ENCODE measurements at places on chromosomes 4 and X.

DNA sequence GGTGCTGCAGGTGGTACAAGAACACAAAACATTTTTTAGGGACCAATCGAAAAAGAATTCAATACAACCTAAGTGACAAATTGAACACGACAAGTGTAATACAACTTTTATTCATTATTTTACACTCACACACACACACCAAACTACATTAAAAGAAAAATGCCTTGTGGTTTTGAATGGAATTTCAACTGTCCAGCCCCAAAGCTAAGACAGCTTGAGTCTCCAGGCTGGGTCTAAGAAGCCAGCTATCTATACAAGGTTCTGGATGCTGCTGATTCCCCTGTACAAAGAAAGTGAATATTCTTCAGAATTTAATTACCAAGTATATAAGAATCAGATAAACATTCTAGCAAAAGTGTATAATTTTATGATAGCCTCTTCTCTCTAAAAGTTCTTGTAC is 118.2 kb downstream of the PPP3CA start:
- DNase-seq, result no peak

DNA sequence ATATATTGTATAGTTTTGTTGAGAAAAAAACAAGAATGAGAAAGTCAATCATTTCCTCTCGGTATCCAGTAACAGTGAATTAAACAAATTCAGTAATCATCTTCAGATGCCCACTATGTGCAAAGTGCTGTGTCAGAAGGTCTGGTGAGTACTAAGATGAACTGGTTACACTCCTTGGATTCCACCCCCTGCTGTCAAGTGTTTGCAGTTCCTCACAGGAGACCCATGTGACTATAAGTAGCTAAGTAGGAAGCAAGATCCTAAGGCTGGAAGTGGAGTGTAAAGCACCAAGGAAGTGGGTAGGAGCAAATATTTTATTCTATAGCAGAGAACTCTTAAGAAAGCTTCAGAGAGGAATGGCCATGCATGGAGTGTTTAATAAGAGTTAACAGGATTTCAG is 73.6 kb downstream of the SNX25 start:
- no peak for DNase-seq

GRCh38 chrX:150293311-150294013 is 69.7 kb upstream of the MAMLD1 start:
- DNase-seq, result no peak

DNA sequence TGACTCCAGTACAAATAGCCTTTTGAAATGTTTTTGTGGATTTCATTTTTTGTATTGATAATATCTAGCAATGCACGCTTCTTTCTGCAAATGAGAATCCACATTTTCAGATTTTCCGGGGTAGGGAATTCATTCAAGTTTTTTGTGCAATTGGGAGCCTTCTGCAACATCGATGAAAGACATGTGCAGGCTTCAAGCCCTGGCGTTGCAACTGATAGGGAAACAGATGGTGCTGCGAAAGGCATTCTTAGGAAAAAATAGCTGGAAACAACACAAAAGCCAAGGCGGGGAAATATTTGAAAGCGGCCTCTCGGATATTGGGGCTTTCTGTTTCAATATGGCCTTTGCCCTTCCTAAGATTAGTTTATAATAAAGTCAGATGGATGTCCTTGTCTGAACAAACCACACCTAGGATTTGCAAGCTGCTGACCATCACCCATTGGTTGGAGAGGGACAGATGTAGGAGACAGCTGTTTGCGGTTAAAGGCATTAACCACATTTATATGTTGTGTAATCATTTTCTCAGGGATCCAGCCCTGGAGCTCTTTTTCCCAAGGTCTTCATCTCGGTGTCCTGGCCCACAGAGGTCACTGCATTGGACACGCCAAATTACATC is 136.5 kb downstream of the PRKX start:
- DNase-seq, result no peak

- DNase-seq, result no peak
These were observed 12.5 kb upstream of the CASK start for GRCh38 chrX:41935832-41936231.

DNA sequence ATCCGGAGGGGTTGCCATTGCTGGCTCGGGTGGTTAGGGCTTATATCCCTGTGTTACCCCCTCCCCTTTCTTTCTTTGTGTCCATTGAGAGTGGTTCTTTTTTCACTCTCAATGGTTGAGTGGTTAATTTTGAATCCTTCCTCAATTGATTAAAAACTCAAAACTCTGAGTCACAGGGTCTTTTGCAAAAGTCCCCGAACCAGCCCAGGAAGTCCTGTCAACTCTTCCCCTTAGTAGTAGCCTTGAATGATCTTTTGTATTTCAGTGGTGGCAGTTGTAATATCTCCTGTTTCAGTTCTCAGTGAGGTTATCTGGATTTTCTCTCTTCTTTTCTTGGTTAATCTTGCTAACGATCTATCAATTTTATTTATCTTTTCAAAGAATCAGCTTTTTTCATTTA is 170.0 kb upstream of the GYPA start:
- DNase-seq, result no peak
